Ovary (tissue), 10 donors: ENCODE measurements at places on chromosomes 2 and 18. TPM values are rescaled to one million over a fixed set of nuclear protein-coding genes. Genes with fewer than 3 reads are reported as not detected.

GRCh38 chr2:162328424-162329157 is 10.1 kb upstream of the IFIH1 start:
- DNase-seq: no peak

- DNase-seq: peak; percentile 25
These were observed 22.0 kb downstream of the GPC1 start for GRCh38 chr2:240457223-240458043.

GRCh38 chr2:10890706-10891270 is 20.9 kb upstream of the KCNF1 start:
- no peak for DNase-seq

Gene ACKR3
- 15.0 TPM for total RNA-seq

- no peak for DNase-seq
These were observed 62.4 kb upstream of the SLC66A3 start for GRCh38 chr2:11092701-11093335.

Gene MLPH
- 18.5 TPM for total RNA-seq

Gene TANK
- total RNA-seq: 99.8 TPM

Gene INPP5D
- 6.1 TPM for total RNA-seq

DNA sequence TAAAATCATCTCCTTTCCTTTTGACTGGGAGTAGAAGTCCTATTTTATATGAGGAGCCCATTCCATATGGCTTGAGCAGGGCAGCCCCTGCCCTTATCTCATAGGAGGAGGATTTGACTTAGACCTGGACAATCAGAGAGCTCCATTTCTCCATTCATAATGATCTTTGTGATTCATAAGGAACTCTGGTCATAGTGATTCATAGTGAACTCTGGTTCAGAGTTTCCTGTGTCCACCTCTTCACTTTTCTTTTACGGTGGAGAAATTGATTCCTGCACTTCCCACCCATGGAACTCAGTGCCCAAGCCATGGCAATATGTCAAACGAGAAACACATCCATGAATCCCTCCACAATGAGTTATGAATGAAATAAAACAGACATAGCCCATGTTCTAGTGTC is 12.8 kb upstream of the MYO3B start:
- DNase-seq: no peak

GRCh38 chr2:108877506-108877905 is 90.9 kb downstream of the CCDC138 start:
- no peak for DNase-seq

Gene MOCOS
- total RNA-seq: 8.8 TPM

DNA sequence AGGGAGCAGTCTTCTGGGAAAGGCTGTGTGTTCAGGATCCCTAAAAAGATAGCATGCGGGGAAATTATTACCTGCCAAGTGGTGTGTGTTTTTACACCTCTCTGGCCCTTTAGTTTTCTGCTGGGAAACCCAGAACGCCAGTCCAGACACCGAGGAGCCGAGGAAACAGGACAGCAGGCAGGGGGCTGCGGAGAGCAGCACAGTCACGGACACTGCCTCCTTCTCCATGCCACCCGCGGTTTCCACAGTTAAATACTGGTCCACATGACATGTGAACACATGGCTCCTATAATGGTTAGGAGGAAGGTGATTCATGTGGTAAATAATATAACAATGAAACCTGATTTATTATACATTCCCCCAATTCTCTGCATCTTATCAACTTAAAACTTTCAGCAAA is 20.4 kb downstream of the CNOT11 start:
- DNase-seq: no peak

DNA sequence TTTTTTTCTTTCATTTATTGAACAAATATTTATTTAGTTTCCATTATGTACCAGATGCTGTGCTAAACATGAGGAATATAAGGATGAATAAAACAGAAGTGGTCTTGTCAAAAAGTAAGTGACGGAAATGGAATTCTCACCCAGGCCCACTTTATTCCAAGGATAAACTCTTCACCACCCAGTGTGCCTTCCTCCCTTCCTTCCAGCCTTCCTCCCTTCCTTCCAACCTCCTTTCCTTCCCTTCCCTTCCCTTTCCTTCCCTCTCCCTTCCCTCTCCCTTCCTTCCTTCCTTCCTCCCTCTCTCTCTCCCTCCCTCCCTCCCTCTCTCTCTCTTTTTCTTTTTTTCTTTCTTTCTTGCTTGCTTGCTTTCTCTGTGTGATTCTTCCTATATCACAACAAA is 240.8 kb downstream of the DPP10 start:
- DNase-seq: no peak

DNA sequence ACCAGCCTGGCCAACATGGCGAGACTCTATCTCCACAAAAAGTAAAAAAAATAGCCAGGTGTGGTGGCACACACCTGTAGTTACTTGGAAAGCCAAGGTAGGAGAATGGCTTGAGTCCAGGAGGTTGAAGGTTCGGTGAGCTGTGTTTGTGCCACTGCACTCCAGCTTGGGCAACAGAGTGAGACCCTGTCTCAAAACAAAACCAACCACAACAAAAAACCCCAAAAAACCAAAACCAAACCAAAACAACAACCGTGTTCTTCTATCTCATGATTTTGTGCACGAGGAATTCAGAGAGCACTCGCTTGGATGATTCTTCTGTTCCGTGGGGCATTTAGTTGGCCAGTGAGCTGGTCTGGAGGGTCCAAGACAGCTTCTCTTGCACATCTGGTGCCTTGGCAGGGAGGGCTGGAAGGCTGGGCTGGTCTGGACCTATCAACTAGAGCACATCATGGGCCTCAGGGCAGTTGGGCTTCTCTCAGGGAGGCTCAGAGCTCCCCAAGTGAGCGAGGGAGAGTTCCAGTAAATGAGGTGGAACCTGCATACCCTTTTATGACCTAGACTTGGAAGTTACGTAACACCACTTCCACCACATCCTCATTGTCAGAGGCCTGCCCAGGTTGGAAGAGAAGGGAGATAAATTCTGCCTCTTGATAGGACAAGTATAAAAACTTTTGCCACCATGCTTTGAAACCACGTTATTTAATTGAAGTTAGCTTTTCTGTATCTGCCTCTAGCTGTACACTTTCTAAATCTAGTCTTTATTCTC is 25.2 kb downstream of the SIX2 start:
- DNase-seq: no peak

Gene AKAIN1
- total RNA-seq: not detected
